Activated naive CD4-positive, alpha-beta T cell treated with anti-CD3 and anti-CD28 coated beads for 36 hours (primary cell): ENCODE measurements at places on chromosomes 6 and 20. TPM values are rescaled to one million over a fixed set of nuclear protein-coding genes. Genes with fewer than 3 reads are reported as not detected.

LMBRD1 gene
- 10.7 TPM for total RNA-seq

DNA sequence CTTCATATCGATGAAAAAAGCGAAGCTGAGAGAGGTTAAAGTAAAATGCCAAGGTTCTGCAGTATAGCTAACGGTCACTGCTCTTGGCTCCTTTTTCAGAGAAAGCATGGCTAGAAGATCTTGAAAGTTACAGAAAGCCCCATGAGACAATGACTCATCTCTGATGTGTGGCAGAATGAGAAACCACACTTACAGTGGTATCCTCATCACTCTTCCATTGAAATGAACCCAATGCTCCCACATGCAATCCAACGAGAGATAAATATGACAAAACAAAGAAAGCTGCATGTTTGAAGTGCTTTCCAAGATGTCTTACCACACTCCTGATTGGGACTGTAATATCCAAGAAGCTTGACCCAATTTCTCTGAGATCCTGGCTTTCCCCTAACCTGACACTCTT is 694.9 kb downstream of the PRKN start:
- no peak overlapping the region for H3K27ac ChIP-seq
- H3K4me3 ChIP-seq, result no peak overlapping the region
- peaks cover 6% of the 10 kb centered on the region for H3K4me1 ChIP-seq
- no peaks in the 10 kb centered on the region for H3K36me3 ChIP-seq
- no peaks in the 10 kb centered on the region for H3K27me3 ChIP-seq

DNA sequence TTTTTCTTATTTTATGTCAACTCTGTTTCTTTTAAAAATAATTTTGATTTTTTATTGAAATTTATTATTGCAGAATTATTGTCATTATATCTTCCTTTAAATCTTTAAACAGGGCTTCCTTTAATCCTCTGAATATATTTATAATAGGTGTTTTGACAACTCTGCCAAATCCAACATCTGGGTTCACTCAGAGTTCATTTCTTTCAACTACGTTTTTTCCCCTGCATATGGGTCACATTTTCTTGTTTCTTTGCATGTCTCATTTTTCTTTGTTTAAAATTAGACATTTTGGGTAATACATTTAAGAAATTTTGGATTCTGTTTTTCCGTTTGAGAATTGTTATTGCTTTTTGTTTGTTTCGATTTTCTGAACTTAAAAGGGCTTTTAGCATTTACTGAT is 655.1 kb upstream of the CITED2 start:
- H3K27me3 ChIP-seq, result peaks cover 32% of the 10 kb centered on the region
- no peak overlapping the region for H3K27ac ChIP-seq
- no peak overlapping the region for H3K4me3 ChIP-seq
- DNase-seq, result no peak
- H3K36me3 ChIP-seq, result no peaks in the 10 kb centered on the region
- no peaks in the 10 kb centered on the region for H3K4me1 ChIP-seq

CCM2L gene
- not detected for total RNA-seq

DNA sequence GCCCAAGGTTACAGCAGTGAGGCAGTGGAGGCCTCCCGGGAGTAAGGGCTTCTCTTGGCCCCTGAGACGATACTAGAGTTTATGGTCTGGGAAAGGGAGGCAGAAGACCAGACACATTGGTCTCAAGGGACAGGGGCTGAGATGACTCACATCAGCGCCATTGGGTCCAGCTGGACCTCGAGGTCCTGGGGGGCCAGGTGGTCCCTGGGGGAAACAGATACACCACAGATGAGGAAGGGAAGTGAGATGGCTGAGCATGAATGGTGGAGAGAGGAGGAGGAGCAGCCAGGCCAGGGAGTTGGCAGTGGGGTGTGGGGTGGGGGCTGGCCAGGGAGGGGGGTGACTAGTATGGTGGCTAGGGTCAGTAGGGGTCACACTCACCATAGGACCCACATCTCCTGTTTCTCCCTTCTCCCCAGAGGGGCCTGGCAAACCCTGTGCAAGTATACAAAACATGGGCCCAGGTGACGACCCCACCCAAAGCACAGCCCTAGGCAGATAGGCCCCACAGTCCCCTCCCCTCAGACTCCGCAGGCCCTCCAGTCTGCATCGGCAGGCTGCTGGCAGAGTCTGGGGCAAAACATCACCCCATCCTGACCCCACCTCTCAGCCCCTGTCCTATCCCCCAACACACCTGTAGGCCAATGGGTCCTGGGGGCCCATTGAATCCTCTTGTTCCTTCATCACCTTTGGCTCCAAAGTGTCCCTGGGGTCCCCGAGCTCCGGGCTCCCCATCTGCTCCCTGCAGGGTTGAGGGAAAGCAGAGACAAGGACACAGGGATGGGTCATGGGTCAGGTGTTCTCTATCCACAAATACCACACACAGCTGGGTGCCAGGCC is 21.9 kb downstream of the COL11A2 start:
- DNase-seq, result no peak
- H3K27me3 ChIP-seq, result no peaks in the 10 kb centered on the region
- H3K36me3 ChIP-seq, result no peaks in the 10 kb centered on the region
- no peak overlapping the region for H3K27ac ChIP-seq
- H3K4me3 ChIP-seq, result no peak overlapping the region

TINAG gene
- not detected for total RNA-seq

DNA sequence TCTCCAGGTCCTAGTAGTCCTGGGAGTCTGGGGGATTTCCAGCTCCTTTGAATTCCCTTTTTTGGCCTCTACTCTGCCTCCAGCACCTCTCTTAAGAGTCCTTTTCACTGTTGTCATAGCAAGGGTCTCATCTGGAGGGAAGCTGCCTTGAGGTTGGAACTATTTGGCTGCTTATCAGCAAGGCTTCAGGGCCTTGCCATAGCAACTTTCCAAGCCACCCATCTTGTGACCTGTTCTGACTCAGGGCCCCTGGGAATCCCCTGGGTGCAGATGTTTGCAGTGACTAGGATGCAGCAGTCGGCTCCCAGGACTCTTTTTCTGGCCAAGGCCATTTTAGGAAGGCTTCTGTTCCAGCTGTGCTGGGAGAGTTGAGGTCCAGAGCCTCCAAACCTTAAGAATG is 12.4 kb downstream of the PKIG start:
- H3K4me1 ChIP-seq, result peaks cover 14% of the 10 kb centered on the region
- no peak overlapping the region for H3K4me3 ChIP-seq
- DNase-seq, result peak; percentile 58
- no peak overlapping the region for H3K27ac ChIP-seq
- H3K36me3 ChIP-seq, result no peaks in the 10 kb centered on the region
- H3K27me3 ChIP-seq, result no peaks in the 10 kb centered on the region

ZC3H12D gene
- 75.8 TPM for total RNA-seq

GRCh38 chr6:13725570-13725969 is 13.9 kb upstream of the RANBP9 start:
- H3K36me3 ChIP-seq, result no peaks in the 10 kb centered on the region
- H3K27ac ChIP-seq, result peak overlapping the region; percentile 80
- peaks cover 38% of the 10 kb centered on the region for H3K4me1 ChIP-seq
- no peak overlapping the region for H3K4me3 ChIP-seq
- DNase-seq, result peak; percentile 62

GRCh38 chr6:10316373-10316721 is 98.5 kb downstream of the TFAP2A start:
- no peak overlapping the region for H3K4me3 ChIP-seq
- H3K27ac ChIP-seq, result no peak overlapping the region
- no peak for DNase-seq

- no peak overlapping the region for H3K27ac ChIP-seq
- H3K4me3 ChIP-seq, result no peak overlapping the region
- H3K4me1 ChIP-seq, result no peaks in the 10 kb centered on the region
- H3K36me3 ChIP-seq, result no peaks in the 10 kb centered on the region
- no peak for DNase-seq
Observed at GRCh38 chr20:57051096-57051495, 215.3 kb downstream of the BMP7 start.

GRCh38 chr6:108549741-108550140 is 11.0 kb upstream of the FOXO3 start:
- peaks cover 3% of the 10 kb centered on the region for H3K4me1 ChIP-seq
- no peaks in the 10 kb centered on the region for H3K27me3 ChIP-seq
- no peaks in the 10 kb centered on the region for H3K36me3 ChIP-seq
- DNase-seq, result no peak
- H3K4me3 ChIP-seq, result no peak overlapping the region
- H3K27ac ChIP-seq, result no peak overlapping the region

DNA sequence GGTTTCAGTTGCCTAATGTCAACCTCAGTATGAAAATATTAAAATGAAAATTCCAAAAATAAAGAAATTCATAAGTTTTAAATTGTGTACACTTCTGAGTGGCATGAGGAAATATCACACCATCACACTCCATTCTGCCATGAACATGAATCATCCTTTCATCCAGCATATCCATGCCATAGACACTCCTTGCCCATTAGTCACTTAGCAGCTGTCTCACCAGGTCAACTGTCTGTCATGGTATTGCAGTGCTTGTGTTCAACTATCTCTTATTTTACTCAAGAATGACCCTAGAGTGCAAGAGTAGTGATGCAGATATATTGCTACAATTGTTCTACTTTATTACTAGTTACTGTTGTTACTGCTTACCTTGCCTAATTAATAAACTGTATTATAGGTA is 712.4 kb downstream of the EPHA7 start:
- no peaks in the 10 kb centered on the region for H3K4me1 ChIP-seq
- no peak overlapping the region for H3K4me3 ChIP-seq
- no peak for DNase-seq
- no peaks in the 10 kb centered on the region for H3K36me3 ChIP-seq
- no peaks in the 10 kb centered on the region for H3K27me3 ChIP-seq

KCNK17 gene
- not detected for total RNA-seq

- H3K27me3 ChIP-seq, result no peaks in the 10 kb centered on the region
- no peak overlapping the region for H3K27ac ChIP-seq
- H3K4me1 ChIP-seq, result no peaks in the 10 kb centered on the region
- no peak overlapping the region for H3K4me3 ChIP-seq
- no peak for DNase-seq
- H3K36me3 ChIP-seq, result no peaks in the 10 kb centered on the region
Observed at GRCh38 chr6:102085257-102085656, 691.7 kb downstream of the GRIK2 start.

DNA sequence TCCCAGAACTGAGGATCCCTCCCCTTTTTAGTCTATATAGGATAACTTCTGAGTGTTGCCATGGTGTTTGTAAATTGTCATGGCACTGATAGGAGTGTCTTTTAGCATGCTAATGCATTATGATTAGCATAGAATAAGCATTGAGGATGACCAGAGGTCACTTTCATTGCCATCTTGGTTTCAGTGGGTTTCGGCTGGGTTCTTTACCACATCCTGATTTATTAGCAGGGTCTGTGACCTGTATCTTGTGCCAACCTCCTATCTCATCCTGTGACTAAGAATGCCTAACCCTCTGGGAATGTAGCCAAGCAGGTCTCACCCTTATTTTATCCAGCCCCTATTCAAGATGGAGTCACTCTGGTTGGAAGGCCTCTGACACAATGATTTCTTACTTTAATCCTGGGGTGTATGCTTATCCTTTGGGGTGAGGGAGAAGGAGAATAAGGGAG is 19.6 kb downstream of the WFDC2 start:
- H3K36me3 ChIP-seq, result no peaks in the 10 kb centered on the region
- no peak overlapping the region for H3K27ac ChIP-seq
- no peak overlapping the region for H3K4me3 ChIP-seq

DNA sequence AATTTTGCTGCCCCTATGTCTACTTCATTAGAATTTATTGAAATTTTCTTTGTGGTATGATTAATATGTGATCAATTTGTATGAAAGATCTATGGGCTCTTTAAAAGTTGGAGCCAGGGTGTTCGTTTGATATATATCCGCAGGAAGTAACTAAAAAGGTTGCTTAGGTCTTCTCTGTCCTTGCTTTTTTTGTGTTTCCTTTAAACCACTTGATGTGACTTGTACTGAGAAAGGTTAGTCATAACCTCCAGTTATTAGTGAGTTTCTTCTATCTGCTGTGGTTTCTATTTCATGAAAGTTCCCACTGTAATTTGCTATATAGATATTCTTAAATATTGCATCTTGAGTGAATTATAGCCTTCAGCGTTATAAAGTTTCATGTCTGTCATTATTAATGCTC is 585.3 kb upstream of the ARID1B start:
- DNase-seq, result no peak
- no peaks in the 10 kb centered on the region for H3K36me3 ChIP-seq
- peak overlapping the region; percentile 27 for H3K4me3 ChIP-seq
- H3K27me3 ChIP-seq, result no peaks in the 10 kb centered on the region

GRCh38 chr6:55696041-55696440 is 117.0 kb upstream of the HMGCLL1 start:
- H3K4me3 ChIP-seq, result no peak overlapping the region
- H3K4me1 ChIP-seq, result no peaks in the 10 kb centered on the region
- no peak overlapping the region for H3K27ac ChIP-seq

- DNase-seq, result no peak
- H3K27me3 ChIP-seq, result no peaks in the 10 kb centered on the region
- peaks cover 17% of the 10 kb centered on the region for H3K4me1 ChIP-seq
- H3K36me3 ChIP-seq, result no peaks in the 10 kb centered on the region
- H3K27ac ChIP-seq, result no peak overlapping the region
Observed at GRCh38 chr6:40715570-40716403, 128.6 kb upstream of the LRFN2 start.

C6orf52 gene
- 1.3 TPM for total RNA-seq

GRCh38 chr20:44970243-44970757 is 4.0 kb downstream of the STK4 start:
- peak overlapping the region; percentile 94 for H3K27ac ChIP-seq
- H3K36me3 ChIP-seq, result peaks cover 40% of the 10 kb centered on the region
- DNase-seq, result no peak
- H3K4me1 ChIP-seq, result peaks cover 62% of the 10 kb centered on the region

DNA sequence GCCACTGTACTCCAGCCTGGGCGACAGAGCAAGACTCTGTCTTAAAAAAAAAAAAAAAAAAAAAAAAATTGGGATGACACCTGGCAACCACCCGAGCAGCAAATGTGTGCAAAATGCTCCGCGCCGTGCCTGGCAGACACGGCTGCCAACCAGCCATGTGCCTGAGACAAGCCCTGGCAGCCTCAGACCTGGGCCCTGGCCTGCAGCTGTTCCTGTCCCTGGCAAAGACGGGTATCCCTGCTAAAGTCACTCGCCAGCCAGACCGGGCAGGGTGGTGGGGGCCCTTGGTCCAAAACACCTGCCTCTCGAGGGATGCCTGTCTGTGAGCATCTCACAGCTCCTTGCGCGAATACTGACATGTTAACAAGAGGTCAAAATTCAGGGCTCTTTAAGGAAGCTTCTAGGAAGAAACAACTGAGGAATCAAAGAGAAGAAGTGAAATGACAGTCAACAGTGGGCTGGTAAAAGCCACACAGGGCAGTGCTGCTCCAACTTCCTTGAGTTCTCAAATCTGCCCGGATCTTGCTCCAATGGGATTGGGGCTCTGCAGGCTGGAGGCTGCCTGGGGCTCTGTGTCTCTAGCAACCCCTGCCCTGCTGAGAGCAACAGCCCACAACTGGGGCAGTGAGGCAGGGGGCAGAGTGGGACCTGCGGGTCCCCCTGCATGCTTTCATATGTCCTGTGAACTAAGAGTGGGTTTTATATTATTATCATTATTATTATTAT is 53.4 kb downstream of the SYTL3 start:
- H3K36me3 ChIP-seq, result peaks cover 14% of the 10 kb centered on the region
- no peak overlapping the region for H3K27ac ChIP-seq
- DNase-seq, result no peak
- peaks cover 18% of the 10 kb centered on the region for H3K4me1 ChIP-seq
- H3K27me3 ChIP-seq, result no peaks in the 10 kb centered on the region

EFCAB8 gene
- 0.57 TPM for total RNA-seq

GRCh38 chr20:37574199-37574890 is 46.7 kb upstream of the BLCAP start:
- no peaks in the 10 kb centered on the region for H3K4me1 ChIP-seq
- H3K27ac ChIP-seq, result no peak overlapping the region
- H3K4me3 ChIP-seq, result no peak overlapping the region
- no peaks in the 10 kb centered on the region for H3K36me3 ChIP-seq

CLIC5 gene
- total RNA-seq, result 1.5 TPM
